Pancreas (tissue), 10 donors: ENCODE measurements at places on chromosomes 7 and 10. TPM values are rescaled to one million over a fixed set of nuclear protein-coding genes. Genes with fewer than 3 reads are reported as not detected.

Gene KIAA1549
- polyA plus RNA-seq, result 1.9 TPM

Gene IL6
- polyA plus RNA-seq, result 0.68 TPM

Gene NYAP1
- 3.7 TPM for polyA plus RNA-seq

Gene MKX
- 0.15 TPM for polyA plus RNA-seq

Gene SUN3
- polyA plus RNA-seq, result not detected

Gene XRCC2
- polyA plus RNA-seq, result 0.19 TPM

Gene C10orf143
- 7.1 TPM for polyA plus RNA-seq

Gene PDE6C
- not detected for polyA plus RNA-seq

Gene KLF14
- polyA plus RNA-seq, result 0.09 TPM

Gene GSAP
- 14.1 TPM for polyA plus RNA-seq

Gene RNF148
- polyA plus RNA-seq, result 0.34 TPM

Gene LIPF
- not detected for polyA plus RNA-seq

Gene UBTD1
- 9.0 TPM for polyA plus RNA-seq

Gene CCDC3
- 2.3 TPM for polyA plus RNA-seq

Gene LRIT1
- polyA plus RNA-seq, result not detected

Gene PGAM2
- polyA plus RNA-seq, result 3.3 TPM

Gene AKR1C4
- 0.07 TPM for polyA plus RNA-seq

Gene TMEM229A
- not detected for polyA plus RNA-seq

Gene BBIP1
- polyA plus RNA-seq, result 21.1 TPM

Gene VGF
- polyA plus RNA-seq, result 15.7 TPM

Gene LHPP
- 10.8 TPM for polyA plus RNA-seq

Gene SCART1
- polyA plus RNA-seq, result 3.9 TPM

Gene ZNF804B
- polyA plus RNA-seq, result 0.14 TPM

Gene HGF
- polyA plus RNA-seq, result 0.53 TPM

Gene GPR37
- 0.80 TPM for polyA plus RNA-seq

Gene LIPA
- polyA plus RNA-seq, result 4.7 TPM

Gene VSTM4
- polyA plus RNA-seq, result 0.54 TPM

Gene AEBP1
- 21.4 TPM for polyA plus RNA-seq

Gene PRF1
- polyA plus RNA-seq, result 0.54 TPM

Gene CPEB3
- 2.5 TPM for polyA plus RNA-seq

Gene NPY4R
- not detected for polyA plus RNA-seq

Gene FAM20C
- 14.2 TPM for polyA plus RNA-seq

Gene NOLC1
- polyA plus RNA-seq, result 23.8 TPM

Gene H2BK1
- not detected for polyA plus RNA-seq

Gene CDHR1
- 0.77 TPM for polyA plus RNA-seq

Gene STEAP1B
- polyA plus RNA-seq, result not detected

Gene ADRB1
- polyA plus RNA-seq, result 0.49 TPM

Gene HOXA13
- not detected for polyA plus RNA-seq

Gene LMTK2
- polyA plus RNA-seq, result 7.7 TPM

Gene FOXI2
- not detected for polyA plus RNA-seq

Gene HPSE2
- polyA plus RNA-seq, result 0.04 TPM

Gene CDK1
- 1.2 TPM for polyA plus RNA-seq

Gene GJD4
- polyA plus RNA-seq, result not detected

Gene AKR1C2
- 5.1 TPM for polyA plus RNA-seq

Gene TMEM72
- 4.6 TPM for polyA plus RNA-seq

Gene MCM10
- polyA plus RNA-seq, result 0.05 TPM

Gene SPDYE11
- polyA plus RNA-seq, result not detected

Gene SLC26A3
- polyA plus RNA-seq, result not detected

Gene MMRN2
- 5.2 TPM for polyA plus RNA-seq

Gene OR2A12
- polyA plus RNA-seq, result not detected

Gene RARRES2
- polyA plus RNA-seq, result 246 TPM

Gene TSPAN33
- 11.2 TPM for polyA plus RNA-seq

Gene HABP2
- polyA plus RNA-seq, result 34.9 TPM

Gene LRMDA
- polyA plus RNA-seq, result 15.0 TPM

Gene PLEKHA1
- polyA plus RNA-seq, result 17.4 TPM

Gene AKR1C3
- 8.7 TPM for polyA plus RNA-seq
